ENCODE measurements at places on chromosomes 6 and 20. TPM values are rescaled to one million over a fixed set of nuclear protein-coding genes. Genes with fewer than 3 reads are reported as not detected.

GGT7 gene
- 17.1 TPM for total RNA-seq

TMEM217 gene
- total RNA-seq = 2.5 TPM

JPH2 gene
- 0.16 TPM for total RNA-seq

GHRH gene
- total RNA-seq = not detected

WFDC12 gene
- not detected for total RNA-seq

MAP3K5 gene
- total RNA-seq = 21.2 TPM

All from epithelial cell of alveolus of lung (primary cell).